NCI-H1694 treated with DMSO at 0.1 percent for 48 hours (cell line): ENCODE measurements at places on chromosomes 16 and 17.

- no peak for DNase-seq
Measured at GRCh38 chr16:20089246-20089965, 15.7 kb upstream of the GPR139 start.

- peak; percentile 34 for DNase-seq
Measured at GRCh38 chr17:58756246-58757161, 850 bp downstream of the PPM1E start.

- no peak for DNase-seq
Measured at GRCh38 chr17:81097943-81098308, 63.0 kb downstream of the BAIAP2 start.

DNA sequence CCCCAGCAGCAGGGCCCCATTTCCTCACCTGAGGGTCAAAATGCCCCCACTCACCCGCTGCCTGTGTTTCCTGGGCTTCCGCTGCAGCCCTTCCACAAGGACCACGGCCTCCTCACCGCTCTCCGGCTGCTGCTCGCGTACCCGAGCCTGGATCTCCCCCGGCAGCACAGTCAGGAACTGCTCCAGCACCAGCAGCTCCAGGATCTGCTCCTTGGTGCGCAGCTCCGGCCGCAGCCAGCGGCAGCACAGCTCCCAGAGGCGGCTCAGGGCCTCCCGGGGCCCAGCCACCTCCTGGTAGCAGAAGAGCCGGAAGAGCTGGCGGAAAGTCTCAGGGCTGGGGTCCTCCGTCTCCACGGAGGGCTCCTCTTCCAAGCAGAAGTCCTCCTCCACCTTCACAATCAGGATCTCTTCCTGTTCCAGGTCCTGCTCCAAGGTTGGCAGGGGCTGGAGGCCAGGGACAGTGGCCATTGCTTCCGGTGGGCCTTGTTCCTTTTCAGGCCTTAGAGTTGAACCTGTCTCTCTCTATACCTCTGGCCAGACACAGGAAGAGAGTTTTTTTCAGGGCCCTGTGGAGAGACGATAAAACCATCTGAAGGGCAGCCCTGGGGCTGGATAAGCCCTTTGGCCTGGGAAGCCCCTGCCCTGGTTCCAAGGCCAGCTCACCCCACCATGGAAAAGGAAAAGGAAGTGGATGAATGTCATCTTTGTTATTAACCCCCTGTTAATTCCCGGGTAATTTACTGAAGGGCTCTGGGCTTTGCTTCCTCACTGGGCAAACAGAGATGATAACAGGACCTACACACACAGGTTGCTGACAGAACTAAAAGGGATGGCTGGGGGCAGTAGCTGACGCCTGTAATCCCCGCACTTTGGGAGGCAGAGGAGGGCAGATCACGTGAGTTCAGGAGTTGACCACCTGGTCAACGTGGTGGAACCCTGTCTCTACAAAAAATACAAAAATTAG lies 1.2 kb downstream of the ZNF500 start:
- DNase-seq, result no peak

DNA sequence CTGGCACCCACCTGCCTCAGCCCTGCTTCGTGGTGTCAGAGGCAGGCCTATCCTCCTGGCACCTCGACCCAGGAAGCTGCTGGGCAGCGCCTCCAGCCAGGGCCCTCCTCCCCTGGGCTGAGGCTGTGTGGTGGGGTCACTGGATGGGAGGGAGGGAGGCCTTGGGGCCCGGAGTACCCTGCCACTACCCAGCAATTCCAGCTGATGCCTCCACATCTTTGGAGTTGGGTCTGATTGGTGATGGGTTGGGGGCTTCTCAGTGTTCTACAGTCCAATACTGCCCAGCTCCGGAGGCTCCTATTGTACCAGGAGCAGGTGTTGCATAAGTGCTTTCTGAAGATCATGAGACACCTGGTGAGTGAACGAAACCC lies 48.0 kb downstream of the USP22 start:
- DNase-seq, result no peak

- DNase-seq, result no peak
Measured at GRCh38 chr17:62818526-62818925, 10.4 kb upstream of the MARCHF10 start.

- no peak for DNase-seq
Measured at GRCh38 chr17:72240333-72240732, 119.5 kb downstream of the SOX9 start.

GRCh38 chr17:13787636-13788035 lies 185.9 kb upstream of the HS3ST3A1 start:
- DNase-seq, result no peak

GRCh38 chr17:58121925-58122324 lies 26.3 kb upstream of the OR4D1 start:
- peak; percentile 32 for DNase-seq
